D721Med (cell line): ENCODE measurements at places on chromosomes 5 and 9.

GRCh38 chr5:58294598-58295305 is 165.1 kb downstream of the PLK2 start:
- DNase-seq: no peak

DNA sequence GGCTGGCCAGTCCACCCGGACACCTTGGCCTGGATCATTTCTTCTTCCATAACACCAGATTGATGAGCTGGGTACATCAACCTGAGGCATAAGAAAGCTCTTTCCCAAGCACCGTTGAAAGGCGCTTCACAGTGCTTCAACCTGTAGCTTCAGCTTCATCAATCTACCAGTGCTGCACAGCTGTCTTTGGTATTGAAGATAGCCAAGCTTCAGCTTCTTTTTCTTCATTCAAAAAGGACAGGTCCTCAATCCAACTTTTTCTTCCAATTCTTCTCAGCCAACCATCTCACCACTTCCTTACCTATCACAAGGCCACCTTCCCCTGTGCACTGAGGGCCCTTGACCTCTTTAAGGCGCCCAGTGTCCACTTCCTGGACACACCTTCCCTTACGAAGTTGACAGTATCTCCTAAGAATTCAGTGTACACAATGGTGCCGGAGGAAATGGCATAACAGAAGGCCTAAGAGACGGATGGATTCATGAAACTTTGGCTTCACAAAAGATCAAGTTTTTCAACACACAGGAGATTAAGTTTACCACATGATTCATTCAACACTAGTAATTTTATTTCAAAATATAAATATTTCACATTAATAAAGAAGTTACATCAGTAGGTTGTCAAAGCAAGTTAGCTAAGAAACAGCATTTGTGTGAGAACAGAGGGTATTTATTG is 1.4 kb upstream of the CTNNAL1 start:
- no peak for DNase-seq

- DNase-seq: no peak
These were observed 26.8 kb upstream of the SLC2A8 start for GRCh38 chr9:127370147-127370579.

GRCh38 chr5:142758062-142758795 is 11.9 kb upstream of the ARHGAP26 start:
- DNase-seq: no peak

DNA sequence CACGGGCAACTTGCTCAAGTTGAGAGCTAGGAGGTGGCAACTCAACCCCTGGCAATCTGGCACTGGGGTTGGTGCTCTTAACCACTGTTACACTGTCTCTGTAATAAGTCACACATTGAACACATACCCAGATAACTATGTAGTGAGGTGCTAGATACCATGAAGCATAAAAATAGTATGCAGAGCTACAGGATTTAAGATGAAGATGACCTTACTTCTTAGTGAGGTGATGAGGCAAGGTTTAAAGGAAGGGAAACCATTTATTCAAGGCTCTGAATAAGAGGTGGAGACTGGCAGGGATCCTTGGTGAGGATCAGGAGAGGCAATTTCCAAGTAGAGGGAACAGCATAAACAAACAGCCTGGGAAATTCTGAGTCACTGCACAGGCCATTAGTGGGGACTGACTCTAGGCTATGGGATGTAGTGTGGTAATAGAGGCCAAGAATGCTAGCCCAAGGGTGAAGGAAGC is 67.6 kb upstream of the NR3C1 start:
- DNase-seq: no peak

DNA sequence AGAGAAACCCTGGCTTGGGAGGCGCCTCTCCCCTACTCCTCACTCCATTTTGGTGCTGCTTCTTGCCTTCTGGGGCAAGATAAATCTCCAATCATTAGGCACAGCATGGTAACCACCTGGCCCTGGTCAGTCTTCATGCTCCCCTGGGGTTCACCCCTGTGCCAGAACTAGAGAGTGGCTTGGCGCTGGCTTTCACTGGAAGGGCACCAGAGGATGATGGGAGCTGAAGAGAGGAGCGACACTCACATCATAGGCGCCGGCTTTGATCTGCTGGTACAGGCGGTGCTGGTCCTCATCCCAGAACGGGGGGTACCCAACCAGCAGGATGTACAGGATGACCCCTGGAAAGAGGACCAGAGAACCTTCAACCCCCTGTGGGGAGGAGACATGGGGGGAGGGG is 38.1 kb downstream of the CAMK2A start:
- no peak for DNase-seq

GRCh38 chr9:100352201-100352726 is 478 bp downstream of the TEX10 start:
- no peak for DNase-seq

DNA sequence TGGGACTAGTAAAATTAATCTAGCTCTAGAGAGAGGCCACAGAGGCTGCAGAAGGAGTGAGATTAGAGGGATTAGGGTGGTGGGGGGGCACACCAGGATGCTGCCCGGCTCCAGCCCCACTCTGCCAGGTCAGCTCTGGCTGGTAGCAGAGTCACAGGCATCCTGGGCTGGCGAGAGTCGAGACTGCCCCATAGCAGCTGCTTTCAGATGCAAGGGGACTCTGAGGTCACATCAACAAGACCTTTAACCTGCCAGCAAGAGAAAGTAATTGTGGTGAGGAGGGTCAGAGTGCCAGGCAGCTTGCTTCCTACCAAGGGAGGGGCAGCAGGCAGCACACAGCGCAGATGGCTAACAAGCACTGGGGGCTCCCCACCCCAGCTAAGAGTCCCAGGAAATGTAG is 7.5 kb downstream of the EPB41L4B start:
- DNase-seq: peak; percentile 67

GRCh38 chr5:96302174-96302738 is 130.8 kb downstream of the PCSK1 start:
- no peak for DNase-seq

DNA sequence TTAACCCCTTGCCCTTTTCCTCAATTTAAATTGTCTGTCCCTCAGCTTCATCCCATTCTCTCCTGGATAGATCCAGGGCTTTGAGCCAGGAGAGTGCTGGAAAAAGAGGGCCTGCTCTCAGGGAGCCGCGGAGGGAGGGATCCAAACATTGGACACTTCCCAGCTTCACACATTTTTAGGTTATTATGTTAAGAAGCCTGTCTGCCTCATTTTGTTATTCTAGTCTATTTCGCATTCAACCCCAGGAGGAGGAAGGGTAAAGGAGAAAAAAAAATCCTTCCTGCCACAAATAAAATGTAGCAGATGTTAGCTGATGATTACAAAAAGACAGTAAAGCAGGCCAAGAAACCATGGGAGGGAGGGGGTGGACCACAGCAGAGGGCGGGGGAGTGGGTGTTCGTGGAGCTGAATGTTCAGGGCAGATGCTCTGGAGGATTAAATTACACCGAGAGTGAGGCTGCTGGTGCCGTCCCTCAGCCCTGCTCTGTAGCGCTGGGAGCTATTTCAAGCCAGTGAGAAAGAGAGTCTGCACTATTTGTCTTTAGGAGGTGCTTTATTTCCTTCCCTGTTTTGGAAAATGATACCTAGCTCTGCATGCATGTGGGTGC is 60.6 kb upstream of the ZFR start:
- peak; percentile 33 for DNase-seq

- no peak for DNase-seq
These were observed 42.1 kb upstream of the SLC6A19 start for GRCh38 chr5:1159341-1159675.

GRCh38 chr5:90424245-90424644 is 14.7 kb upstream of the CETN3 start:
- no peak for DNase-seq

DNA sequence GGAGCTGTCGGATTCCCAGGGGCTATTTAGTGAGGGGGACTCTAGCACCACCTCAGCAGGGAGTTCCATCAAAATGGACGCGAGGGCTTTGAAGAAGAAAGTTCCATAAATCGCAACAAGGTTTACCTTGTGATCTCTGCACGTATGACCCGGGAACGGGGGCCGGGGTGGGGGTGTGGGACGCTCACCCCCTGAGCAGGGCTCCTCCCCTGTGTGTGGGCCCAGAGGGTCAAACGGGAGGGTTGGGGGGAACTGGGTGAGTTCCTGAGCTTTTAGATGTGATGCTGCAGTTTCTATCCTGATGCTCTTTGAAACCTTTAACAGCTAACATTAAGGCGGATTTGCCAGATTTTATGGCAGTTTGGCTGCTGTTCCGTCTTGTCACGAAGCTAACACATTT is 18.9 kb upstream of the LRRC14B start:
- DNase-seq: no peak

DNA sequence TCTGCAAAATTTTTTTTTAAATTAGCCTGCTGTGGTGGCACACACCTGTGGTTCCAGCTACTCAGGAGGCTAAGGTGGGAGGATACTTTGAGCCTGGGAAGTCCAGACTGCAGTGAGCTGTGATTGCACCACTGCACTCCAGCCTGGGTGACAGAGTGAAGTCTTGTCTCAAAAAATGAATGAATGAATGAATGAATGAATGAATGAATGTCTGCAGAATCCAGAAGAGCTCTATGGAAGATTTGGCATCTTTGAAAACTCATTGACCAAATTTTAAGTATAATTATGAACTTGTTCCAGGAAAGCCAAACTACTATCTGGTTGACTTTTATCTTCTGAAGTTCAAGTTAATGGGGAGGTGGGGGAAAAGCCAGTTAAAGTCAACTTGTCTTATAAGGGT is 94.2 kb upstream of the ERBIN start:
- no peak for DNase-seq

- no peak for DNase-seq
These were observed 158.2 kb upstream of the PPP2R2B start for GRCh38 chr5:147036691-147037245.

DNA sequence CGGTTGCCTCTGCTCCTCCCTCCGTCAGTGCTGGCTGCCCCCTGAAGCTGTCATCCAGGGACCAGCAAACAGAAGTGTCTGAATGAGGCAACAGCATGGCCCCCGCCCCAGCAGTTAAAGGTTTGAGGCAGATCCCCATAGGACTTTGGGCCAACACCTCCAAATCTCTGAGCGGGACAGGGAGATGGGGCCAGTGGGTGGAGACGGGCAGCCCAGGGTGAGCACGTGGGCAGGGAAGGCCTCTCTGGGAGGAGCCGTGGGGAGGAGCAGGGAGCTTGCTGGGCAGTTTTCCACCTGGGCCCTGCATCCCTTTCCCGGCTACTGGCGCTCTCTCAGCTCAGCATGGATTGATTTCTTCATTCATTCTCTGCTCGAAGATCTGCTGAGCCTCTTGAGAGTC is 39.1 kb upstream of the NOTCH1 start:
- DNase-seq: no peak

- DNase-seq: no peak
These were observed 27.6 kb downstream of the KCNMB1 start for GRCh38 chr5:170361616-170362015.

DNA sequence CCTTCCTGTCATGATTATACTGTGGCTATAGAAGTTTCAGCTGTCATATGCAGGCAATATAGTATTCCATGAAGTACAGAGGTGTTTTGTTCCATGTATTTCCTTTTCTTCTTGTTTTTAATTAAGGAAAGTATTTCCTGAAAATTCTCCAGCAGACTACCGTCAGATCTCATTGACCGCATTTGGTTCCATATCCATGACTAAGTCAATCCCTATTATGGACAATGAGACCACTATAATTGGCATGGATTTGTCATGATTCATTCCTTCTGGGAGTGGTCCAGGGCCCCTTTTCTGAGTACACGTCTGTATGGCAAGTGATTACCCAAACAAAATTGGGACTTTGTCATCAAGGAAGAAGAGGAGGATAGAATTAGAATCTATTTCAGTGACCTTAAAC is 283.2 kb upstream of the CLINT1 start:
- DNase-seq: no peak

DNA sequence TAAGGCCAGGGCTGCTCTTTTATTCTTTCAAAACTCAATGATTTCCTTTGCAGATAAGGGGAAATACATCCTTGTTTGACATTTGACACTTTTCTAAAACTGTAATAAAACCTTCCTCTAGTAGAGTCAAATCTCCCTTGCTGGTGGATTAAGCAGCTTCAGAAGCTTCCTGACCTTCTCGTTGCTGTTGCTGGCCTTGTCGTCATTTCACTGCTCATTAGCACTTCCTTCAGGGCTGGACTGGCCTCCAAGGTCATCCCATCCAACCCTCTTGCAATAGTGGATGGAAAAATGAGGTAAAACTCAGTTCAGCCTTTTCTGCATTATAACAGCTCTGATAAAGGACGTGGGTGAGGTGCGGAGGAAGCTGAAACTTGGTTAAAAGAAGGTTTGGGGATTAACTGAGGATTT is 1.1 kb upstream of the ADAMTSL1 start:
- no peak for DNase-seq

- DNase-seq: no peak
These were observed 24.4 kb upstream of the TDRD7 start for GRCh38 chr9:97387504-97387886.

GRCh38 chr9:113484258-113484730 is 20.8 kb downstream of the RGS3 start:
- DNase-seq: no peak

- DNase-seq: no peak
These were observed 22.5 kb upstream of the LAMC3 start for GRCh38 chr9:130986356-130986965.

DNA sequence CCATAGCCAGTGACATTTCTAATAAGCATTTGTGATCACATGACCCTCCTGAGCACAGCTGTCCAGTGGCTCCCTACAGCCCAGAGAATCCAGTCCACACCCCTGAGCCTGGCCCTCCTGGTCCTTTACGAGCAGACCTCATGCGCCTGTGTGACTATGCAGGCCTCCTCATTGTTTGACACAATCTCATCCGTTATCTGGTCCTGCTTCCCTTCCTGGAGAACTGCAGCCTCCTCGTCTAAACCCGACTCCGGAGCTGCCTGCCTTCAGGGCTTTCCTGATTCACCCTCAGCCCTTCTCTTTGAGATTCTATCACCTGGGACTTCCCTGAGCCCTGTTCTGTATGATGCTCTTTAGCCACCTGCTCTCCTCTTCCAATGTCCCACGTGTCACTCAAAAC is 79.7 kb downstream of the GPR21 start:
- DNase-seq: no peak

DNA sequence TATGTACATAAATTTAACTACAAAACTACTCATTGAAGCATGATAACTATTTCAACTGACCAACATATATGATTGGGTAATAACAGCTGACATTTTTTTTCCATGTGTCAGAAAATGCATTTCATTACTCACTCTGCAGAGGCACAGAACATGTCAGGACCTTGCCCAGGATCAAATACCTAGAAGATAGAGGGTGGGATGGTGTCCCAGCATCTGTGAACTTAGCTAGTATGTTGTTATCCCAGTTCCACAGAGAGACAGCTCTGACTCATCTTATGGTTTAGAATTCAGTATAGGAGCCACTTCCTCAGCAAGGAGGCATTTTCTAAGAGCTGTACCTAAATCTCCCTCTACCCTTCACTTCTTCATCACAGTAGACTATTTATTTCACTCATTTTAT is 1198.6 kb upstream of the ACO1 start:
- DNase-seq: no peak

- DNase-seq: no peak
These were observed 309.6 kb downstream of the MLLT3 start for GRCh38 chr9:20312732-20313131.

- DNase-seq: no peak
These were observed 1090.4 kb upstream of the CDH6 start for GRCh38 chr5:30103052-30103451.

- no peak for DNase-seq
These were observed 77.9 kb downstream of the FNBP1 start for GRCh38 chr9:129964901-129965734.

- DNase-seq: no peak
These were observed 7.7 kb upstream of the SHISAL2B start for GRCh38 chr5:64682608-64683007.
